Body of pancreas (tissue), 4 donors: ENCODE measurements at places on chromosomes 7 and 10. TPM values are rescaled to one million over a fixed set of nuclear protein-coding genes. Genes with fewer than 3 reads are reported as not detected.
A peak's percentile ranks its signal among the peaks of the same experiment; 100 is the strongest.

GRCh38 chr7:50983850-50984249 lies 201.2 kb upstream of the GRB10 start:
- H3K27me3 ChIP-seq = no peaks in the 10 kb centered on the region
- H3K4me3 ChIP-seq = no peak overlapping the region
- no peaks in the 10 kb centered on the region for H3K4me1 ChIP-seq
- H3K27ac ChIP-seq = no peak overlapping the region
- H3K36me3 ChIP-seq = no peaks in the 10 kb centered on the region
- DNase-seq = no peak

- no peaks in the 10 kb centered on the region for H3K27me3 ChIP-seq
- peaks cover 31% of the 10 kb centered on the region for H3K4me1 ChIP-seq
- H3K27ac ChIP-seq = peak overlapping the region; percentile 79
- DNase-seq = peak; percentile 13
- peak overlapping the region; percentile 56 for H3K4me3 ChIP-seq
- H3K36me3 ChIP-seq = no peaks in the 10 kb centered on the region
These were observed 1.2 kb downstream of the DLG5 start for GRCh38 chr10:77925410-77925794.

The SOSTDC1 gene
- not detected for total RNA-seq

DNA sequence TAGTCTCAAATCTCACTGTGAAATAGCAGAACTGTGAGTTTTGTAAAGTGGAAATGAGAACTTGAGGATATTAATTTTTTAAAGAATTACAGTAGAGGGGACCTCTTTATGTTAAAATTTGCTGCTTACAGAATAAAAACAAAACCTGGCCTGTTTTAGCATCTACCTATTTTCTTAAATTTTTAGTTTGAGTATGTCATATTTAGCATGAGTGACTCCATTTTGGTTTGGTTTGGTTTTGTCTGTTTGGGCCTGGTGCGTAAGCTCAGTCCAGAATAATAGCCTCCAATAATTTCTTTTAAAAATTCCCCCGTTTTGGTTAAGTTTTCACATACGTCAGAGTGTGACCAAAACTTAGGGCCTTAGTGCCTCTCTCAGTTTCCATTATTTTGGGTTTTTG lies 152.0 kb upstream of the ZNF92 start:
- no peak overlapping the region for H3K27ac ChIP-seq
- no peaks in the 10 kb centered on the region for H3K36me3 ChIP-seq
- H3K27me3 ChIP-seq = no peaks in the 10 kb centered on the region
- no peak for DNase-seq
- no peak overlapping the region for H3K4me3 ChIP-seq

GRCh38 chr7:43834463-43835251 lies 34.7 kb downstream of the MRPS24 start:
- peaks cover 9% of the 10 kb centered on the region for H3K4me1 ChIP-seq
- DNase-seq = no peak
- no peaks in the 10 kb centered on the region for H3K36me3 ChIP-seq
- H3K27ac ChIP-seq = no peak overlapping the region

DNA sequence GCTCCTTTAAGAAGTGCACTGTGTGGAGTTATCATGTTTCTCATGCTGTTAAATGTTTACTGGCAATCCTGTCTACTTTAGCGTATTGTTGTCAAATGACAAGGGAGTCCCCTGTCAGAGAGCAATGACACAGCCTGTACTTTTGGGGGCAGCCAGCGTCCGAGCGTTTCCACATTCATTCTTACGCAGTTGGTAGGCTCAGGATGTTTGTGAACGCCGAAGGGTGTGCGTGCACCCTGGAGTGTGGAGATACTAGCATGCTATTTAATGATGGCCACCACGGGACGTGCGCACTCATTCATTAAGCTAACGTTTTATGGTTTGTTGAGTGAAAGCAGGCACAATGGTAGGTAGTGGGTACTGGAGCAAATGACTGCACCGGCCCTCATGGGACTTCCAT lies 48.0 kb downstream of the CUX1 start:
- no peak overlapping the region for H3K27ac ChIP-seq
- no peaks in the 10 kb centered on the region for H3K27me3 ChIP-seq
- H3K4me3 ChIP-seq = no peak overlapping the region
- no peaks in the 10 kb centered on the region for H3K36me3 ChIP-seq

DNA sequence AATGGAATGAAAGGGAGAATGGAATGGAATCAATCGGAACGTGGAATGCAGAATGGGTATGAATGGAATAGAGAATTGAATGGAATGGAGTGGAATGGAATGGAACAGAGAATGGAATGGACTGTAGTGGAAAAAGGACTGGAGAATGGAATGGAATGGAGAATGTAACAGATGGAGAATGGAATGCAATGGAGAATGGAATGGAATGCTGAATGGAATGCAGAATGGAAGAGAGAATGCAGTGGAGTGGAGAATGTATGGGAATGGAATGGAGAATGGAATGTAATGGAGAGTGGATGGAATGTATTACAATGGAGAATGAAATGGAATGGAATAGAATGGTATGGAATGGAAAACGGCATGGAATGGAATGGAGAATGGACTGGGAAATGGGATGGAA lies 96.9 kb downstream of the NSUN6 start:
- H3K27ac ChIP-seq = no peak overlapping the region
- H3K4me1 ChIP-seq = no peaks in the 10 kb centered on the region
- H3K27me3 ChIP-seq = no peaks in the 10 kb centered on the region
- no peak overlapping the region for H3K4me3 ChIP-seq

The ARHGEF5 gene
- total RNA-seq = 19.1 TPM

- DNase-seq = no peak
- no peak overlapping the region for H3K27ac ChIP-seq
- no peak overlapping the region for H3K4me3 ChIP-seq
- no peaks in the 10 kb centered on the region for H3K4me1 ChIP-seq
These were observed 40.0 kb upstream of the ASAH2 start for GRCh38 chr10:50291261-50291850.

The TUBAL3 gene
- not detected for total RNA-seq

DNA sequence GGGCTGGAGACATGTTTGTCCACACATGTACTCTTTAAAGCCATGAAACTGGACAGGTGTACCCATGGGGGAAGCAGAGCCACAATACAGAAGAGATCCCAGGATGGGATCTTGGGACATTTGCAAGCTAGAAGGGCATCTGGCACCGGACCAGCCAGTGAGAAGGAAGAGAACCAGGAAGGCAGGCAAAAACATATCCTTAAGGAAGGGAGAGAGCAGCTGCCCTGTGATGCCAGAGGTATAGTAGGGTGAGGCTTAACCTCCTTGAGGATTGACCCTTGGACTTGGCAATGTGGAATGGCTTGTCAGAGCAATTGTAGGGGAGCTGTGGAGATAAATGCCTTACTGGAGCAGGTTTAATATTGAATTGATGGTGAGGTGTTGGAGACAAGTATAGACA lies 17.9 kb upstream of the SUV39H2 start:
- no peak overlapping the region for H3K4me3 ChIP-seq
- H3K36me3 ChIP-seq = no peaks in the 10 kb centered on the region
- no peaks in the 10 kb centered on the region for H3K27me3 ChIP-seq
- H3K27ac ChIP-seq = peak overlapping the region; percentile 61
- peaks cover 29% of the 10 kb centered on the region for H3K4me1 ChIP-seq
- DNase-seq = peak; percentile 69

The TAS2R5 gene
- total RNA-seq = 1.0 TPM

GRCh38 chr7:123417580-123417979 lies 116.8 kb downstream of the IQUB start:
- H3K27me3 ChIP-seq = no peaks in the 10 kb centered on the region
- no peaks in the 10 kb centered on the region for H3K4me1 ChIP-seq
- H3K27ac ChIP-seq = no peak overlapping the region
- no peak for DNase-seq

- no peaks in the 10 kb centered on the region for H3K36me3 ChIP-seq
- H3K4me3 ChIP-seq = no peak overlapping the region
- H3K27ac ChIP-seq = no peak overlapping the region
- H3K4me1 ChIP-seq = no peaks in the 10 kb centered on the region
These were observed 79.0 kb upstream of the LSM8 start for GRCh38 chr7:118104812-118105441.

DNA sequence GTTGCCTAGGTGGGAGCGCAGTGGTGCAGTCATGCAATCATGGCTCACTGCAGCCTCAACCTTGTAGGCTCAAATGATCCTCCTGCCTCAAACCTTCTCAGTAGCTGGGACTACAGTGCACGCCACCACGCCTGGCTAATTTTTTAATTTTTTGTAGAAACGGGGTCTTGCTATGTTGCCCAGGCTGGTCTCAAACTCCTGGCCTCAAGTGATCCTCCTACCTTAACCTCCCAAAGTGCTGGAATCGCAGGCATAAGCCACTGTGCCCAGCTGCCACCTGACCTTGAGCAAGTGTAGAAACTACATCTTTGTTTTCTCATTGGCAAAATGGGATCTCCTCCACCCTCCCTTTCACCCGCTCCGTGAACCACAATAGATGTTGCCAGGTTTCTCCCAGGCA lies 15.0 kb upstream of the MYH16 start:
- no peak for DNase-seq
- no peak overlapping the region for H3K27ac ChIP-seq
- H3K27me3 ChIP-seq = no peaks in the 10 kb centered on the region
- H3K36me3 ChIP-seq = no peaks in the 10 kb centered on the region

GRCh38 chr10:71582506-71583475 lies 136.8 kb downstream of the C10orf105 start:
- no peak overlapping the region for H3K27ac ChIP-seq
- no peak overlapping the region for H3K4me3 ChIP-seq
- no peaks in the 10 kb centered on the region for H3K36me3 ChIP-seq
- no peaks in the 10 kb centered on the region for H3K27me3 ChIP-seq

The INMT gene
- 48.1 TPM for total RNA-seq

- no peaks in the 10 kb centered on the region for H3K4me1 ChIP-seq
- H3K27ac ChIP-seq = no peak overlapping the region
These were observed 156.7 kb downstream of the CDH23 start for GRCh38 chr10:71553432-71553831.

DNA sequence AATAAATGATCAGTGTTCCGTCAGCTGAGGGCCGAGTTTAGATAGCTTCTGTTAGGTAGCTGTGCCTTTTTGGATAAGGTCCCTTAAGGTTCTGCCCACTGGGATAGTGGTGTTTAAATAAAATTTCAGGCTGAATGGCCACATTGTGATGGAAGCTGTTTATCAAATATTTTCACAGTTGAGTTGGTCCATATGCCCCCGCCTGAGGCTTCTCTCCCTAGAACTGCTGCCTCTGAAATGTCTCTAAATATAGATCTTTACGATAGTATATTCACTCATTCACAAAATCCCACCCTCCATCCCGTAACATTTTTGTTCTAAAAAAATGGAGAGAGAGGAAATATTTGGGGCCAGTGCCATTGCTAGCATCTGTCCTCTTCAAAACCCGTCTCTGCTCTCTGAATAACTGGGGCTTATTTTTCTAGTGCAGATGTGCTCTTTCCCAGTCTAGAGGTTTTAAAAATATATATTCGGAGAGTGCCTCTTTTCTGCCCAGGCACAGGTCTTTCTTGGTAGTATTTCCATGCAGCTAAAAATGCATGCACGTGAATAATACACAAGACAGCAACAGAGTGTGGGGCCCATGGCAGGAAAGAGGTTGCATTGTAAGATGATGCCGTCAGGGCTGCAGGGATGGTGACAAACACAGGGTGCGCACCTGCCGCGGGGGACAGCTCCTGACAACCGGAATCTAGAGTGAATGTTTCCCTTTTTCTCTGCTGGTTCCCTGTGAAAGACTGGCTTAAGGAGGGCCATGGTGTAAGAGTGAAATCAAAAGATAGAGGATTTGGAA lies 105.4 kb upstream of the BTBD16 start:
- H3K27ac ChIP-seq = no peak overlapping the region
- H3K36me3 ChIP-seq = no peaks in the 10 kb centered on the region
- no peak overlapping the region for H3K4me3 ChIP-seq
- H3K27me3 ChIP-seq = no peaks in the 10 kb centered on the region

The MSMB gene
- not detected for total RNA-seq

The PRXL2A gene
- total RNA-seq = 110 TPM

DNA sequence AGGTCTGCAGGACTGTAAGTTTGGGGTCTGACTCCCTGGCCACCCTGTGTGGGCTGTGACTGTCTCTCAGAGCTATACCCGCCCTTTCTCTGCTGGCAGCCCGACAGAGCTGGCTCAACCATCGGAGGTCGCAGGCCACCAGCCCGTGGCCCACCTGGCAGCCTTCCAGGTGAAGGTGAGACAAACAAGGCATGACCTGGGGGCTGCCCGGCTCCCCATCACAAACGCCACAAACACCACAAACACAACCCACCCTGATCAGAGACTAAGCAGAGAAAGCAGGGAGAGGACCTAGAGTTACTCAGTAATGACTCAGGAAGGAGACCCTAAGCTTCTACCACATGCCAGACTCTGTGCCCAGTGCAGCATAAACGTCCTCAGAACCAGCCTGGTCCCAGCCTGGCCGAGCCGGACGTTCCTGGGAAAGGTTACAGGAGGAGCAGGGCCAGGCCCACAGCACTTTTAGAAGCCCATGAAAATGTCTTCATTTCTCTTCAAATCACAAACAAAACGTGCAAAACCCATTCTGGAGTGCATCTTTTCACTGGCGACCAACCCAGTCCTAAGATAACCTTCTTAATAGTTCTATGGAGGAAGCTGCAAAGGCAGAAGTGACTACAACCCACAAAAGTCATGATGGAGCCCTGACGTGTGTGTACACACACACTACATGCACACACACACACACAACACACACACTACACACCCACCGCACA lies 66.8 kb downstream of the MKI67 start:
- H3K27me3 ChIP-seq = no peaks in the 10 kb centered on the region
- H3K36me3 ChIP-seq = no peaks in the 10 kb centered on the region
- no peaks in the 10 kb centered on the region for H3K4me1 ChIP-seq
- no peak overlapping the region for H3K27ac ChIP-seq
- no peak overlapping the region for H3K4me3 ChIP-seq

DNA sequence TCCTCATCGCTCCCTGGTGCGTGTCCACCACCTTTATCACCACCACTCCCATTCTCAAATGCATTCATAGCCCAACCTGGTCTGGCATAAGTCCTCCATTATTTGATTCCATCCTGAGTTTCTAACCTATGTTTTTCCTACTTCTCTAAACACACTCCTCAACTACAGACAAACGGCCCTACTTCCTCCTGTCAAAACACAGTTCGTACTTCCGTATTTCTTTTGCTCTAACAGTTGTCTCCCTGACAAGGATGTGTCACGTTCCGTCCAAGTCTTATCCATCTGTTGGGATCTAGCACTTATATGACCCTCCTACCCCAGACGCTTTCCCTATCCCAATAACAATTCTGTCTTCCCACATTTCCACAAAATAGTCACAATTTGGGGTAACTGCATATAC lies 46.8 kb downstream of the DOCK4 start:
- H3K27me3 ChIP-seq = no peaks in the 10 kb centered on the region
- H3K27ac ChIP-seq = no peak overlapping the region
- no peak overlapping the region for H3K4me3 ChIP-seq
- no peaks in the 10 kb centered on the region for H3K36me3 ChIP-seq

DNA sequence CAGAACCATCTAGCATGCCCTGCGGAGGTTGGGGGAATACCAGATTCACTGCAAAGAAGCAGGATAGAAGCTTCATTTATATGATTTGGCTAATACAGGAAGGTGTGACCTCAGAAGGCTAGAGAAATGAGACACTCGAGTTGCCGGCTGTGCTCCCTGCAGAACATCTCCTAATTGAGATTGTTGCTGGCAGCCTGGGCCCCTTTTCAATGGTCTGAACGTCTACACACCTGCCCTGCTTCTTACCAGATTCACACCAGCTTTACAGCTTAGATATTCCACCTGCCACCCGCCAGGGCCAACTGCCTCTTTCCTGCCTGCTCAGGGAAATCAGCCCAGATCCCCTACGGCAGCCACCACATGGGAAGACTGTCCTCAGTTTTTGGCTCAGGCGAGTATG lies 475.3 kb upstream of the AUTS2 start:
- H3K4me3 ChIP-seq = no peak overlapping the region
- H3K27me3 ChIP-seq = no peaks in the 10 kb centered on the region
- H3K27ac ChIP-seq = no peak overlapping the region
- H3K4me1 ChIP-seq = no peaks in the 10 kb centered on the region
- H3K36me3 ChIP-seq = no peaks in the 10 kb centered on the region
- no peak for DNase-seq

The FBXL13 gene
- total RNA-seq = 4.2 TPM
